ENCODE measurements at places on chromosomes 16 and 17.

DNA sequence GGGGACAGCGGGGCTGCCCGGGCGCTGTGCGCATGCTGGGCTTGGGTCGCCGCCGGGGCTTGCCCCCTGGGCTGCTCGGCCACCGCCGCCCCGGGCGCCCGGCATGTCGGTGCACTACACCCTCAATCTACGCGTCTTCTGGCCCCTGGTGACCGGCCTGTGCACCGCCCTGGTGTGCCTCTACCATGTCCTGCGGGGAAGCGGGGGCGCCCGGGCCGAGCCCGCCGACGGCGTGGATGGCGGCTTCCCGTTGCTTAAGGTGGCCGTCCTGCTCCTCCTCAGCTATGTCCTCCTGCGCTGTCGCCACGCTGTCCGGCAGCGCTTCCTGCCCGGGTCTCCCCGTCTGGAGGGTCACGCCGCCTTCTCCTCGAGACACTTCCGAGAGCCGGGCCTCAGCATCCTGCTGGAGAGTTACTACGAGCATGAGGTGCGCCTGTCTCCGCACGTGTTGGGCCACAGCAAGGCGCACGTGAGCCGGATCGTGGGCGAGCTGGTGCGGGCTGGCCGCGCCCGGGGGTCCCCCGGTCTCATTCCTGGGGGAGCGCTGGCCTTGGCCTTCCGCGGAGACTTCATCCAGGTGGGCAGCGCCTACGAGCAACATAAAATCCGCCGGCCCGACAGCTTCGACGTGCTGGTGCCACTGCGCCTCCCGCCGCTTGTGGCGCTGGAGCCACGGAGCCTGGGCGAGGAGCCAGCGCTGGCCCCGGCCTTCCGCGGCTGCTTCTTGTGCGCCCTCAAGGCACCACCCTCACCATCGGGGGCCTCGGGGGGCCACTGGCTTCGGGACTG, 789 bp downstream of the ITPRIPL2 start:
- DNase-seq, result peak; percentile 27

- no peak for DNase-seq
Observed at GRCh38 chr16:89122322-89122851, 28.7 kb downstream of the ACSF3 start.

DNA sequence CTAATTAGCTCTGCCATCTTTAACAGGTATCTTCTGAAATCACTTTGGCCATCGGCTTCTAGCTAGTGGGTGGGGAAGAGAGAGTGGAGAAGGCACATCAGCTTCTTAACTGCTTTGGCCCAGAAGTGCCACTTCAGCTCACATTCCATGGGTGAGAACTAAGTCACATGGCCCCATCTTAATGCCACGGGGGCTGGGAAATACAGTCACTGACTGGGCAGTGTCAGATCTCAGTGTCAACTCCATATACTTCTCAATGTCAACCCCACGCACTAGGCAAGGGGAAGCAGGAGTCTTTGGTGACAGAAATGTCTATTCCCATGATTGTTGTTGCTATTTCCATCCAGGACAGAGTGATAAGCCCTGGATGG, 29.4 kb downstream of the CCR7 start:
- DNase-seq, result no peak

DNA sequence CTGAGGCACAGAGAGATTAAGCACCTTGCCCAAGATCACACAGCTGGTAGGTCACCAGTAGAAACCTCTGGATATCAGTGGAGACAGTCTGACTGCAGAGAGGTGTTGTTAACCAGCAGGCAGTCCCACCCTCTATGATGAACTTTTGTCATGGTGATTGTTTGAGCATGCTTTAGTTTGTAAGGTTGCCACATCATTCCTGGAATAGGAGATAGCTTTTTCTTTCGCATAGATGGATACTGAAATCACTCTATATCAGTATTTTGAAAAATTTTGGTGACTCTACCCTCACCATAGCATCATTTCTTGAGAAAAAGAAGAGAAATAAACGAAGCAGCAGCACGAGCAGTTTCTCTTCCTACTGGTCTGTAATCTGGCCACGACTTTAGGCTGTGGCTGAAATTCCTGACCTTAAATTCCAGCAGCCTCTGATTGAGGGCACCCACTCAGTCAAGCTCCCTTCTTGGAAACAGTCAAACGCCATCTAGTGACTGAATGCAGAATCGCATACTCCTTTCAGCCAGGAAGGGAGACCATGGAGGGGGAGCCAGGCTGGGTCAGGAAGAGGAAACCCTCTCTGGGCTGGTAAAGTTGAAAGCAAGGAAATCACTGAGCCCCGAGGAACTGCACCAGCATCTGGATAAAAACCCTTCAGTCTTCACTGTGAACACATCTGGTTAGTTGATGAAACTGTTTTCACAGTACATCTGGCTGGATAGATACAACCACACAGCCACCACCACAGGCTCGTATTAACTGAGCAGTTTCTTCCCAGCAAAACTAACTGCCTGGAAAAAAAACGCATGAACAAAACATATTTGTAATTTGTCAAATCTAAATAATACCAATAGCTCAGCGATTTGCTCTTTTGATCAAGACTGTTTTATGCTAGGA, 108.5 kb upstream of the XYLT1 start:
- DNase-seq, result peak; percentile 61

- no peak for DNase-seq
Observed at GRCh38 chr17:47687748-47688147, 6.2 kb upstream of the TBKBP1 start.

GRCh38 chr16:25063102-25063501, 47.9 kb upstream of the ARHGAP17 start:
- no peak for DNase-seq

Measured in HEK293T (cell line).